HFFc6 (cell line): ENCODE measurements at places on chromosomes 2 and 18.

- no peak for DNase-seq
Observed at GRCh38 chr18:31424383-31424988, 23.1 kb upstream of the DSG3 start.

GRCh38 chr2:230893841-230894781, 29.4 kb downstream of the ITM2C start:
- no peak for DNase-seq

DNA sequence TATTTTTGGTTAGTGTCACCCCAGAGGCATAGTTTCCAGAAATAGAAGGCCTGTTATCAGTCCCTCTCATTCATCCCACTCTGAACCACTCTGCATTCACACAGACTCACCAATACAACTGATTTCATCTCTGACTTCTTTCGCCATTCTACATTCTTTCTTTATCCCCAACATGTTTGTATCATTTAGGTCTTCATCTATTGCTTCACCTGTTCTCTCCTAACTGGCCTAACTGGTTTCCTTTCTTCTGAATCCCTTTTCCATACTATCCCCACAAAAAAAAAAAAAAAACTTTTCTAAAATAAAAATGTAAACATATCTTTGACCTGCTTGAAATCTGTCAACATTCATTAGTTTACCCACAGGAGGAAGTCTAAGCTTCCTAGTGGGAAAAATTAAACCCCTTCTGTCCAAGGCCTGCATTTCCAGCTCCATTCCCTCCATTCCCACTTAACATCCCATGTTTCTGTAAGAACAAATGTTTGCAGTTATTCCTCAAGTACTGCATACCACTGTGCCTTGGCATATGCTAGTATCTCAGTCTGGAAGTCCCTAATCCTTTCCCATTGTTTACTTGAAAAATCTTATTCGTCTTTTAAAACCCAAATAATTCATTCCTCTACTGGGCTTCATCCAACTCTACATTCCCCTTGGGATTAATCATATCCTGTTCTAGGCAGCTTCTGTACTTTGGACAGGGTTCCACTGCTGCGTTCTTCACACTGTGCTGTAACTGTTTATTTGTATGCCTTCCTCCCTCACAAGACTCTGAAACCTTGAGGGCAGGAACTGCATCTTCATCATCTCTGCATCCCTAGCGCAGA, 68.5 kb downstream of the FIGN start:
- DNase-seq, result peak; percentile 67

- no peak for DNase-seq
Observed at GRCh38 chr18:78768221-78768620, 211.4 kb upstream of the SALL3 start.

GRCh38 chr2:16022548-16023240, 82.3 kb downstream of the MYCN start:
- DNase-seq, result no peak

DNA sequence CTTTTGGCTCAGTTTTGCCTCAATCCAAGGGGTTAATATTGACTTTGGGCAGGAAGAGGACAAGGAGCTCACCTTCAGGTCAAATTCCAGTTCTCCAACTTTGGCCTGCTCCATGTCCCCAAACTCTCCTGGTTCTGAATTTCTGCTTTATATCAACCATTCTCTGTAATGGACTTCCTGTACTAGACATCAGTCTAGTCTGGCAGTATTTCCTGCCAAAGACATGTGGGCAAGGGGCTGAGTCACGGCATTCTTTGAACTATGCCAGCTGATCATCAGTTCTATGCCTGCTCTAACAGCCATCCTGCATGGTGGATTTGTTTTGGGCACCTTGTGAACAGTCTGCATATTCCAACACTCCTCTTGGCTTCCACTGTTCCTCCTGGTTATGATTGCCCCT, 199.4 kb downstream of the ZEB2 start:
- peak; percentile 10 for DNase-seq

DNA sequence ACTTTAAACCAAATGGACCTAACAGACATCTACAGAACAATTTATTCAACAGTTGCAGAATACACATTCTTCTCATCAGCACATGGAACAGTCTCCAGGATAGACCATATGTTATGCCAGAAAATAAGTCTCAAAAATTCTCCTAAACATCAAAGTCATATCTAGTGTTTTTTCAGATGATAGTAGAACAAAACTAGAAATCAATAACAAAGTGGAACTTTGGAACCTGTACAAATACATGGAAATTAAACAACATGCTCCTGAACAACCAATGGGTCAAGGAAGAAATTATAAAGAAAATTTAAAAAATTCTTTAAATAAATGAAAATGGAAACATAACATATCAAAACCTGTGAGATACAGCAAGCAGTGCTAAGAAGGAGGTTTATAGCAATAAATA, 194.1 kb upstream of the SIX2 start:
- DNase-seq, result no peak

DNA sequence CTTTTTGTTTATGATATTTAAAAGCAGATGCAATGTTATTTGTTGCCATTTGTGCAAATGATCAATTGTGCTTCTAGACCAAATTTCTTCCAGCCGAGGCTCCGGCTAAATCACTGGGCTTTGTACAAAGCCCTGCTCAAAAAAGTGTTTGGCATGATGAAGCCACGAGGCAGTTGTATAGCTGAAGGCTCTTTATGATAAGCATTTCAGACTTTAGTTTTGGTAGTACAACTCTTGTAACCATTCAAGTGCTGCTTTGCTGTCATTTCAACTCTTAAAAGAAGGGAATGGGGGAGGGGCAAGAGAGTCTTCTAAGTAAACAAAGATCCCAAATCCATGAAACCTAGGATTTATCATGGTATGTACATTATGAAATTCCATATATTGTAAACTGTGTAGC, 3.3 kb upstream of the ZNF532 start:
- DNase-seq, result no peak

- peak; percentile 46 for DNase-seq
Observed at GRCh38 chr2:166417669-166418068, 41.9 kb upstream of the SCN9A start.
